Activated CD4-positive, alpha-beta T cell treated with anti-CD3 and anti-CD28 coated beads, Interleukin-10, Interleukin-2, amounts not matched to agents 100 ng/mL and 50 ng/mL, durations not matched to agents 16 hours and 8 hours (primary cell): ENCODE measurements at places on chromosomes 12 and 14.

DNA sequence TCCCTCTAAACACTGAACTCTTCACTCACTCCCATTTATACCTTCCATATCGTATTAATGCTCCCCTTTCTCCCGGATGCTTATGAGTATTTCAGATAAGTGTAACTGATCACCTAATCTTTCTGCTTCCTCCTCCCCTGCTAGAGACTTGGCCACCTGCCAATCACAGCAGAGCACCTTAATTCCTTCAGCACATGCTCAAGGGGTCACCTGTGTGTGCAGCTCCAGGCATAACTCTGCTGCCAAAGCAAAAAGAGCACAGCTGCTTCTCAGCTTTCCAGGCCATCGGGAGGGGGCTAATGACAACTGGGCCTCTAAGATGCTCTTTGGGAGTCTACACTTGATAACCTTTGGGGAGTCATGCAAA lies 106.9 kb upstream of the DYRK2 start:
- DNase-seq = no peak

GRCh38 chr14:102571043-102571442 lies 21.4 kb upstream of the RCOR1 start:
- DNase-seq = no peak

DNA sequence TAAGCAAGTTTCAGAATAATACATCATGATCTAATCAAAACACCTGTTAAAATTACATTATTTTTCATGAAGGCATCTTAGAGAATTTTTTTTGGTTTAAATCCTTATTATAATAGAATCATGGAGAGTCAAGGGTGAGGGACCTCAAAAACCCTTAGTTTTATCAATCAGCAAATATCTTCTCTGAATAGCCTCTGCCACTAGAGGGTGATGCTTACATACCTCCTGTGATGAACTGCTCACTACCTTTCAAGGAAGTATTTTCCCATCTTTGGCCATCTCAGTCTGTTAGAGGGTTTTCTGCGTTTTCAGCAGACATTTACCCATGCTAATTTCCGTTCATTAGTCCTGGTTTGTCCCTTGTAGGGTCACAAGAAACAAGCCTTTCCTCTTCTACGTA lies 200.2 kb downstream of the TRHDE start:
- no peak for DNase-seq

DNA sequence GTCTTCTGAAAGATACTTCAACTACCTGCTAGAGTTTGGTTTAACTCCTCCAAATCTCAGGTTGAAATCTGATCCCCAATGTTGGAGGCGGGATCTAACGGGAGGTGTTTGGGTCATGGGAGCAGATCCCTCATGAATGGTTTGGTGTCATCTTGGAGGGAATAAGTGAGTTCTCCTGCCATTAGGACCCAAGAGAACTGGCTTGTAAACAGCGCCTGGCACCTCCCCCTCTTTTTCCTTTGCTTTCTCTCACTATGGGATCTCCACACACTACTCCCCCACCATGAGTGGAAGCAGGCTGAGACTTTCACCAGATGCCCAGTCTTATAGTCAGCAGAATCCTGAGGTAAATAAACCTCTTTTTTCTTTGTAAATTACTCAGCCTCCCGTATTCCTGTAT lies 2.5 kb downstream of the CNIH1 start:
- no peak for DNase-seq

GRCh38 chr14:22980672-22981089 lies 1.7 kb downstream of the AJUBA start:
- no peak for DNase-seq

DNA sequence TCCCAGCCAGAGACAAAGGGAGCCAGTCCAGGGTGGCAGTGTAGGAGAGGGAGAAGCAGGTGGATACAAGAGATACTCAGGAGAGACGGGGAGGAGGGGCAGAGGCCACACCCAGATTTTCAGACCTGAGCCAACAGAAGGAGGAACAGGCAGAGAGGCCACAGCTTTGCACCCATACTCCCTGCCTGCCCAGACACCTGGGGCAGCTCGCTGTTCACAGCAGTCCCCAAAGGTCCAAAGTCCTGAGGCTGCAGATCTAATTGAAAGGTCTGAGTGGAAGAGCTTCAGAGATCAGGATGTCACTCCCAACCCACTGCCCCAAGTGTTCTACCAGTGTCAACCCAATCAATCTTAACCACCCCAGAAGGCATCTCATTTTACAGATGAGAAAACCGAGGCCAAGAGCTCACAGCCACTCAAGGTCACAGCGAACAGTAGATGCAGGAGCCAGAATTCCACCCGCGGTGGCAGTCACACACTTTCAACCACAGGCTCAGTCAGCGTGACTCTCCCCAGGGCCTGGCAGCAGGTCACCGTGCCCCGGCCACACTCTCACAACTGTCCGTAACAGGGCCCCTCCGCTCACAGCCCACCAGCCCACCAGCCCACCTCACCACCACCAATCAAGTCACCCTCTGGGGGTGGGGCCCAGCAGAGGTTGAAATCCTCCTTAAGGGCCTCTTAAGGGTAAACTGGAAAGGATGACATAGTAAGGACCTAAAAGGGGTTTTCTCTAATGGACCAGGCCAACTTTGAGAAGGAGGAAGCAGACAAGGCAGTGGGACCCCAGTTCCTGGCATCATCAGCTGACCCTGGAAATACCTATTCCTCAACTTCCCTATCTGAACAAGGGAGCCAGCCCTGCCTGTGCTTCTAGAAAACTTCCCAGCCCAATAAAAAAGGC lies 33.3 kb downstream of the ACTN1 start:
- DNase-seq = no peak

- DNase-seq = no peak
Measured at GRCh38 chr12:56803750-56804149, 40.6 kb downstream of the HSD17B6 start.

DNA sequence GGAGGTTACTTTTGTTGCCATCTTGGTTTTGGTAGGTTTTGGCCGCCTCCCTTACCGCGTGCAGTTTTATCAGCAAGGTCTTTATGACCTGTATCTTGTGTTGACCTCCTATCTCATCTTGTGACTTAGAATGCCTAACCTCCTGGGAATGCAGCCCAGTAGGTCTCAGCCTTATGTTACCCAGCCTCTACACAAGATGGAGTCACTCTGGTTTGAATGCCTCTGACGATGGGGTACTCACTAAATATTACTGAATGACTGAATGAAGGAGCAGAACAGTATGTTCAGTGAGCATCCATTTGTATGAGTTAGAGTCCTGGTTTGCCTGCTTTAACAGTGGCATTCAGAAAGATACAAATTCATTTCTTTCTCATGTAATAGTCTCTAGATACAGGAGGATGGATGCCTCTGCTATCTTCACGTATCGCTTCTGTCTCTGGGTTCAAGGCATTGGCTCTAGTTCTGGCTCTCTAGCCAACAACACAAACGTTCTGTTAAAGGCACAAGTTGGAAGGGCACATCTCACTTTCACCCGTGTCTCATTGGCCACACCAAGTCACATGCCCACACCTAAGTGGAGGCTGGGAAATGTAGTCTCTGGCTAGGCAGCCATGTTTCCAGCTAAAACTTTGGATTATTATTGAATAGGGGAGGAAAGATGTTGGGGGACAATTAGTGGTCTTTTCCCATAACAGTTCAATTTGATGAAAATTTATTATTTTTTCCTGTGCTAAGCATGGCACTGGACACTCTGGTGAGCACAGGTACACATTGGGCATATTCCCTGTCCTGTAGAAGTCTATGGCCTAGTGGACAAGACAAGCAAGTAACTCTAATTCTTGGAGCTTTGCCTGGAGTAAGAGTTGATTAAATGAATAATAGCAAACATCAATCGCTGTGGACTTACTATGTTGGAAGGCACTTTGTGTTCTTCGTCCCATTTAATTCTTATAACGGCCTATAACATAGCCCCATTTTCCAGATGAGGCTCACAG lies 75.2 kb upstream of the RPH3A start:
- no peak for DNase-seq
